ENCODE measurements at places on chromosomes 12 and 14. TPM values are rescaled to one million over a fixed set of nuclear protein-coding genes. Genes with fewer than 3 reads are reported as not detected.

The KERA gene
- not detected for total RNA-seq

The CLEC7A gene
- total RNA-seq: not detected

The C1QL4 gene
- 0.20 TPM for total RNA-seq

The C14orf132 gene
- not detected for total RNA-seq

The SLC10A1 gene
- total RNA-seq: not detected

The LTBP2 gene
- total RNA-seq: 16.8 TPM
